ENCODE measurements at places on chromosomes 4 and X.

DNA sequence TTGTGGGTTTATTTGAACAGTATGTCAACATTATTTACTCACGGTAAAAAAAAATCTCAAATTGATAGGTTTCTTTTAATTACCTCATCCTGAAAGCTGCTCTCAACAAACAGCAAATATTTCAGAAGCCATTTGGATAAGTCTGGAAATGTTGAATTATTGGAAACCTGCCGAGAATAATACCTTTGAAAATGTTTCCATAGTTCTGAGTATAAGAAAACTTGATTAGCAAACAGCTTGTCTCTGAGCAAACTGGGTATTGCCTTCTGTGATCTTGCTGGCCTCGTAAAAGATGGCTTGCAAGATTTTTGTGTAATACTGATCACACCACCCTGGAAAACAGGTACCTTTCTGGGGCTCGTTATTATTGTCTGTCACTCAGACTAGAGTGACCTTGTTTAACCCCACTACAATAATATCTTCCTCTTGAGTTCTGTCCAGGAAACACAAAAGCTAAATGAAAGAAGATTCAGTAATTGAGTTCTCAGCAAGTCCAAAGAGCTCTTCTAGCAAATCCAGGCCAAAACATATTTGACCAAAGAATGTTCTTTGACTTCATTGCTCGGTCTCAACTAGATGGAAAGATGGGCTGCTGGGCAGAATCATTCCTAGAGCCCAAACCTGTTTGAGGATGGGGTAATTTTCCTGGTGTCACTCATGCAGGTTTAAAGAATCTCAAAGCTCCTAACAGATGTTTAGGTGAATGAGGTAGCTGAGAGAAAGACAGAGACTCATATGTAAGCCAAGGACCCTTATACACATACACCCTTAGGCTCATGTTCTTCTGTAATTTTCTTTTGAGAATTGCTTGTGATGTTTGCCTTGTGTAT is 255.6 kb upstream of the JADE1 start:
- DNase-seq: no peak

DNA sequence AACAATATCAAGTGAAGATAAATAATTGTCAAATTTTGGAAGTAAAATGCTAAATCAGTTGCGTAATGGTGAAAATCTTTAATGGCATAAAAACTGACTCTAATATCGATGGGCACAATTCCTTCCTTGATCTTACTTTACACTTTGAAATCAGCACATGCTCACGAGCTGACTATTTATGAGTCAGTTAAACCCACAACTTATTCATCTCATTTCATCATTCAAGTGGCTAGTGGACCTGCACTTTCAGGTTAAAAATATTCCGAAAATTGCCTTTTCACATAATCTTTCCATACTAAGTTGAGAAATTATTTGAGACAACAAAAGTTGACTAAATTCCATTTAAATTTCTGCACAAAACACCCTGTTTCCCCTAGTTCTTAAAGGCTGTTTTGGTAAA is 582.1 kb upstream of the TENM3 start:
- no peak for DNase-seq

- no peak for DNase-seq
These were observed 22.5 kb downstream of the STX18 start for GRCh38 chr4:4519297-4519894.

- DNase-seq: no peak
These were observed 201.3 kb upstream of the CTSO start for GRCh38 chr4:156154978-156155377.

- DNase-seq: no peak
These were observed 144.4 kb downstream of the ATG4A start for GRCh38 chrX:108235986-108236385.

- no peak for DNase-seq
These were observed 219.4 kb upstream of the ZC4H2 start for GRCh38 chrX:65195621-65196020.

DNA sequence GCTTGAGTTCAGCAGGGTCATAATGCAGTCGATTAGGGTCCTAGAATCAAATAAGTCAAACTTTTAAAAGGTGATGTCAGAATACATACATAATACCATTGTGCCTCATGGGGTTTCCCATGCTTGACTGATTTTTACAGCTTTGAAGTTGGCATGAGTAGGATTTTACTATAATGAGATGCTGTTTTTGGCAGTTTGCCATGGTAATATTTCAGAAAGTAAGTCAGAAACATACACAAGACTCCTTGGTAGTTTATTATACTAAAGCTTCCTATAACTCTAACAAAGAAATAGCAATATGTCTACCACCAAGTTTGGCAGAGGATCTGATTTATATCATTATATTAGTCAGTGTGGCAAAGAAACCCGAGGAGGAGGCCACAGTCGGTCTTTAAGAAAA is 45.2 kb downstream of the PHKA2 start:
- no peak for DNase-seq

- no peak for DNase-seq
These were observed 183.0 kb downstream of the LDB2 start for GRCh38 chr4:16715482-16715881.

- no peak for DNase-seq
These were observed 77.4 kb downstream of the PLAC1 start for GRCh38 chrX:134580907-134581306.

DNA sequence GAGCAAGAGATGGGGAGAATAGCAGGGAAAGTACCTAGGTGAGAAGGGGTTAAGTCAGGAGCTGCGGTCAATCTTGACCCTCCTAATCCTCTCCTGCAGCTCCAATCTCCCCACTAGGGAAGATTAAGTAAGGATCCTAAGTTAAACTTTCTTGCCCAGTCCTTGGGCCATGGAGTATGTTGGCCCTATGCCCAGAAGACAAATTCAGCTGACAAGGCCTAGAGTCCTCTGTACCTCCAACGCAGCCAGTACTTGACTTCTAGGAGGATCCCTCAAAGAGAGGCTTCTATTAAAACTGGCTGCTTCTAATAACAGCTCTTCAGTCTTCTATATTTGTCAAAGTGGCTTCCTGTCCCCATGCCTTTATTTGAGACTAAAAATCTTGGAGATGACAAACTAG is 1.4 kb downstream of the CLDN2 start:
- DNase-seq: no peak

DNA sequence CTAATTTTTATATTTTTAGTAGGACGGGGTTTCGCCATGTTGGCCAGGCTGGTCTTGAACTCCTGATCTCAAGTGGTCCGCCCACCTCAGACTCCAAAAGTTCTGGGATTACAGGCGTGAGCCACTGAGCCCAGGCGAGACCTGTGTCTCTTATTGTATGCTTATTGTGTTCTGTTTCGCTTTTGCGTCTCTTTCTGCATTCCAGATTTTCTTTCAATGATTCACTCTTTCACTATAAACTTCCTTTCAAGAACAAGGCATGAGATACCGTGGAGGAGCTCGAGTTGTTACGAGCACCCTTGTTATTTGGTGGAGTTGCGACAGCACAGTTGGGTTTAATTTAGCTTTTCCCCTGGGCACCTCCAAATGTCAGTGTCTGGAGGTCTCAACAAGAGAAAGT is 366.7 kb upstream of the FAT1 start:
- no peak for DNase-seq
